ENCODE measurements at places on chromosomes 12 and 14.

GRCh38 chr12:15787778-15788177 is 1.4 kb downstream of the EPS8 start:
- DNase-seq, result no peak

- DNase-seq, result no peak
Measured at GRCh38 chr12:87280356-87280755, 748.8 kb downstream of the C12orf50 start.

DNA sequence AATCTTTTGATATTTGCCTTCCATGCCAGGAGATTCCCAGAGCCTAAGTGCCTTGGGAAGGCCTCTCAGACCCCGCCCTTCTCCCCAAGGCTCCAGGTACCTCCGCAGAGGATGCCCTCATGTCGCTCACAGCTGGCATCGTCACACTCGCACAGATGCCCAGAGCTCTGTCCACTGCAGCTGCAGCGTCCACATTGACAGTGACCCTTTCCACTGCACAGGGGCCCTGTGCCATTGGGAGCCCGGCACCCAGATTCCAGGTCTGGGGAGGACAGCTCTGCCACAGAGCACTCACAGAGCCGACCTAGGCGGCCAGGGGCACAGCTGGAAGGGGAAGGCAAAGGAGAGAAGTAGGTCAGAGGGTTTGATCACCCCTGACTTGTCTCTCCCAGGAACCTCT is 12.3 kb upstream of the CSAD start:
- no peak for DNase-seq

DNA sequence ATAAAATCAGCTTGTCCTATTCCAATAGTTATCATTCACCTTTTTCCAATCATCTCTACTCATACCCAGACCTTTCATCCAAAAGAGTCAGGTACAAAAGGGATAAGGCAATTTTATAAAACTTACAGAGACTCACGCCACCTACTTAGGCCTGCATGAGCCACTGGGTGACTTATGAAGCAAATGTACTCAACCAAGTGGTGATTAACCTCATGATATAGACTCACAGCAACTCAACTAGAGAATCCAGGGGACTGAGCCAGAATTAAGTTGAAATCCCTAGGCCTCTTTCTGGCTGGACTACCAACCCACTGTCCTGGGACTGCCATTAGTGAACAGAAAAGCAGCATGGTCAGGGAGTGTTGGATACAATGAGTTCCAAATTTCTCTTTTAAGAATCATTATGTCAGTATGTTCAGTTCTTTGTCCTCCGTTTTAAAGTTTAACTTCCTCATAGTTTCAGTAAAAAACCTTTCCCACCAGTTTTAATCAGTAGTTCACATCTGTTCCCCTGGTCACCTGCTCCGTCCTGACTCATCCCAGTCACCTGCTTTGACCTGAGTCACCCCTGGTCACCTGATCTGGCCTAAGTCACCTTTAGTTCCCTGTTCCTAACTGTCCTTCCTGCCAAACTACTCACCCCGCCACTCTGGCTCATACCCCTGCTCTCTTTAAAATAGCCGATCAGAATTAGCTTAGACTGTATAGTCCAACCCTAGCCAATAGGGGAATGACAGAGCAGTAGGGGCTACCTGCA is 36.8 kb downstream of the SPTSSA start:
- no peak for DNase-seq

DNA sequence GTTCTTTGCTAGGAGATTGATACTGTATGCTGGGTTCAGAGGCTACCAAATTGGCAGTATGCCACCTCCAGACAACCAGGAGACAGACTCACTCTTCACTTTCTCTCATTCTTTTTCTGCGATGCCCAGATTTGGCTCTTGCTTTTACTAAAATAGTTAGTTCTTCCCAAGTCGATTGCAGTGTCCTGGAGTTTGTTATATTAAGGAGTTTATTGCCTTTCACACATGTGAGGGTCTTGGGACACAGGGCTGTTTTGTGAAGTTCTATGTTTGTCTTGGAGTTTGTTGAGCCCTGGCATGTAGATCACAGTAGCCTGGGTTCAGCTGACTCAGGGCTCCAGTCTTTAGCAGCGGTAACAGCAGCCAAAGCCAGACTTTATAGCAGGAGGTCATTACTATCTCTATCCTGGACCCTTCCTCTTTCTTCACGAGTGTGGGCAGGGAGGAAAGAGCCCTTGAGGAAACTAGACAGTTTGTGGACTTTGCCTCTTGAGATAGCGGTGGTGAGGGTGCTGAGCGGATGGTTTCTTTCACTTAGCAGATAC is 1.6 kb downstream of the MLEC start:
- peak; percentile 84 for DNase-seq

DNA sequence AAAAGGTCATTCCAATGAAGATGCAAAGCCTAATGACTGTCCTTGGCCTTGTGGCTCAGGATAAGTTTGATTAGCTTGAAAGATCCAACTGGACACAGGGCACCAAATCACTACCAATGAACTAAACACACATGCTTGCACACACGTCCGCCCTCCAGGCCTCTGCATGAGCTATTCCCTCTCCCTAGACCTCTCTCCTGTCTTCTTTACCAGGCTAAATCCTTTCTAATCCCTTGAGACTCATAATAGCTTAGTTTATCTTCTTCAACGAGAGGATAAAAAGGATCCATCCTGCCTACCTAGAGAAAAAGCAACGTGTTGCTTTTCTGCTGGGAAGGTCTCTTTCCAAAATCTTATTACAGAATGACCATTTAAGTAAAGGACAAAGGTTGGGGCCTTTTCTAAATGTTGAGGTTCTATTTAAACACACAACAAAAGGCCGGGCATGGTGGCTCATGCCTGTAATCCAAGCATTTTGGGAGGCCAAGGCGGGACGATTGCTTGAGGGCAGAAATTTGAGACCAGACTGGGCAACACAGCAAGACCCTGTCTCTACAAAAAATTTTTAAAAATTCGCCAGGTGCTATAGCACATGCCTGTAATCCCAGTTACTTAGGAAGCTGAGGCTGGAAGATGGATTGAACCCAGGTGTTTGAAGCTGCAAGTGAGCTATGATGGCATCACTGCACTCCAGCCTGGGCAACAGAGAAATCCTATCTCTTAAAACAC is 22.4 kb downstream of the PXN start:
- no peak for DNase-seq

- DNase-seq, result no peak
Measured at GRCh38 chr14:103456167-103456835, 66.3 kb downstream of the CKB start.

GRCh38 chr14:29716150-29716549 is 211.5 kb downstream of the PRKD1 start:
- no peak for DNase-seq

DNA sequence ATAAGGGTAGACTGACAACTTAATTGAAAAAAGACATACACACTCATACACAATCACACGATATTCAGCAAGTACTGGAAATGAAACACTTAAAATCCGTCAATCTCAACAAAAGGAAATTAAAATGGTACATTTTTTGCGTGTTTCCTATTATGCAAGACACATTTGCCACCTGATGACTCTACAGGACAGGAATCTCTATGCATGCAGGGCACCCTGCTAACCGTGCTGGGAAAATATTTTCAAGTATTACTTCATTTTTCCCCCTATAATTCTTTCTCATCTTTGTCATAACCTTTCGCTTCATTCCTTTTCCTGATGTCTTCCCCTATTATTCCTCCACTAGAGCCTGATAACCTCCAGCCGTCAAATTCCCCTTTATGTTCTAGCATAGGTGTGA is 150.2 kb downstream of the TMEM132D start:
- no peak for DNase-seq

- DNase-seq, result no peak
Measured at GRCh38 chr12:95182868-95183415, 34.3 kb downstream of the FGD6 start.

- DNase-seq, result no peak
Measured at GRCh38 chr14:96098309-96098998, 59.3 kb downstream of the C14orf132 start.

GRCh38 chr14:89731396-89731933 is 223.1 kb downstream of the EFCAB11 start:
- no peak for DNase-seq

Measured in GF-D8 (cell line).